Activated CD8-positive, alpha-beta memory T cell treated with anti-CD3 and anti-CD28 coated beads for 48 hours (primary cell): ENCODE measurements at places on chromosomes 5 and 9.

DNA sequence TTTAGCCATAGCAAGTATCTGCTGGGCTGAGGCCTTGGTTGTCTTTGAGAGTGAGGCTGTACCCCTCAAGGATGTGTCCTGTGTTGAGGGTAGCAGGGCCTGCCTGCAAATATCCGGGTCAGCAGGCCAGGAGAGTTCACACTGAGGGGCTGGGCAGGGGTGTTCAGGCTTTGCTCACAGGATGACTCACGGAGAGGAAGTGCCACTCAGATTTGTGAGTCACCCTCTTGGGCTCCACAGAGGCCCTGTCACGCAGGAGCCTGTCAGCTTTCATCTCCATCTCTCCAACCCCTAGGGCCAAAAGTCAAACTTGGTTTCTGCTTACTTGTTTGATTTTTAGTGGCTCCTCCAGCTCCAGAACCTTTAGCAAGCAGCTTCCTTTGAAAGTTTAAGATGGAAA, 211.5 kb downstream of the SEC61B start:
- peak; percentile 27 for DNase-seq

- no peak for DNase-seq
Measured at GRCh38 chr5:178387061-178387855, 154.7 kb upstream of the PHYKPL start.

GRCh38 chr5:55438998-55439397, 95.8 kb downstream of the PLPP1 start:
- DNase-seq: no peak

DNA sequence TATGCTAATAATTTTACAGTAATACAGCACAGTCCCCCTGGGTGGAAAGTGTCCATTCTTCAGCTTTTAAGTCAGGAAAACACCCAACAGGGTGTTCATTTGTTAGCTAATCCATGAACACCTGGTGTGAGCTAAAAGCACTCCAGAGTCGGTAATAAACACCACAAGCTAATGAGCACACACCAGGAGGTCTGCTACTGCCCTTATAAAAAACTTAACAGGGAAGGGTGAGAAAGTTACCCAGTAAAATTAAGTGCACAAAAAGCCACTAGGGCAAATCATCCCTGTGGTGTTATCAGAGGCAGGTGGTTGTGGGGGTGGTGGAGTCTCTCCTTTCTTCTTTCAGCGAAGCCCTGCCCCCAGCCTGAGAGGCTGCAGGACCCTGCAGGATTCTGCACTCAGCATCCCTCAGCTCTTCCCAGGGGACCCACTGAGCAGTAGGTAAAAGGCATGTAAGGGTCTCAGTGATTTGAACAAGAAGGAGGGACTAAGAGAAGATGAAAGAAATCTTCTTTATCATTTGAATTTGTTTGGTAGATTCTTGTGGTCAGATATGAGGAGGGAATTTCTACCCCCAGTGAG, 14.4 kb downstream of the GDNF start:
- no peak for DNase-seq

DNA sequence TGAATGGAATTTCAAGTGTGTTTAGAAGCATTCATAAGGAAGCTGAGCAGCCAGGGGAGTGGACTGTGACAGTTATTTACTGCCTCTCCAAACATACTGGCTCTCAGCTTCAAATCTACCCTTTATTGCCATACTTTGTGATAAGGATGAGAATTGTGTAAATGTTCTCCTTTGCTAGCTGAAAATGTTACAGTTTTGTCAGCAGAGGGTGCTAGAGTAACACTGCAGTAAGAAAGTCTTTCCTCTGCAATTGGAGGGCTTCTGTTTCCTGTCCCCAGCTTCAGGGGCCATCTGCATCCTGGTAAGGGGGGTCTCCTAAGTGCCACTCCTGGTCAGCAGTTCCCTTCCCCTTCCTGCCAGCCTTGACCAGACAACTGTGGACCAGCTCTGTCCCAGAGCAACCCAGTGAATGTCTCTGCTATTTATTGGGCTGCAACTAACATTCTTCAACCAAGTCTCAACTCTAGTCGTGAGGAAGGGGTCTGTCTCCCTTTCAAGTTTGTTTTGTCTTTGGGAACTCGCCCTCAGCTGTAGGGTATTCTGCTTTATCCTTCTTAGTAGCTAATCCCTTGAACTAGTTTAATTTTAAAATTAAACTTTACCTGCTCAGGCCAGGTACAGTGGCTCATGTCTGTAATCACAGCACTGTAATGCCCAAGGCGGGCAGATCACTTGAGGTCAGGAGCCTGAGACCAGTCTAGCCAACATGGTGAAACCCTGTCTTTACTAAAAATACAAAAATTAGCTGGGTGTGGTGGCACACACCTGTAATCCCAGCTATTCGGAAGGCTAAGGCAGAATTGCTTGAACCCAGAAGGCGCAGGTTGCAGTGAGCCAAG, 45.3 kb downstream of the RAPGEF6 start:
- DNase-seq: no peak

- DNase-seq: no peak
Measured at GRCh38 chr5:19886123-19886917, 101.7 kb downstream of the CDH18 start.

DNA sequence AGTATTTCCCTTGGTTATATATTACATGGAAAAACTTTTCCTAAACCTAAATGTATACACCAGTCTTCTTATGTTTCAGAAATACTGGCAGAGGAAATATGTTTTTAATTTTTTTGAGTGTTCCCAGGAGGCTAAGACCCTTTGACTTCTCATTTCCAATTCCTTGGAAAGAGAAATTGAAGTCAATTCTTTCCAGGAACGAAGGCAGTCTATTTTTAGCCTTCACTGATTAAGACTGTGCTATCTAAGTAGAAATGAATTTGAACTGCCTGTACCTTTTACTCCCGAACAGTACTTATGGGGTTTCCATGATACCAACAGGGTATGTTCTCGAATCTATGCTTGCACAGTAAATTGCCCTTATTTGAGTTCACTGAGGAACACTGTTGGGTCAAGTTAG, 340.3 kb upstream of the CD180 start:
- DNase-seq: no peak

DNA sequence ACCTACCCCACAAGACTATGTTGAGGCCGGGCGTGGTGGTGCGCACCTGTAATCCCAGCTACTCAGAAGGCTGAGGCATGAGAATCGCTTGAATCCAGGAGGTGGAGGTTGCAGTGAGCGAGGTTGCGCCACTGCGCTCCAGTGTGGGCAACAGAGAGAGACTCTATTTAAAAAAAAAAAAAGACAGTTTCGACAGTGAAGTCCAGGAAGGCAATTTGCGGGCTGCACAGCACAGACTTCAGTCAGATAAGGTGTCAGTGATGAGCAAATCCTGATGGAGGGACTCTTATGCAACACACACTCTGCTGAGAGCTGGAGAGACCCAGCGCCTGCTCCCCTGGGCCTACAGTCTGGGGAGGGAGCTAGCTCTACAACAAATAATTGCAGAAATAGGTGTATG, 14.2 kb downstream of the CCNJL start:
- no peak for DNase-seq

- DNase-seq: no peak
Measured at GRCh38 chr9:127549218-127549617, 62.9 kb upstream of the STXBP1 start.

DNA sequence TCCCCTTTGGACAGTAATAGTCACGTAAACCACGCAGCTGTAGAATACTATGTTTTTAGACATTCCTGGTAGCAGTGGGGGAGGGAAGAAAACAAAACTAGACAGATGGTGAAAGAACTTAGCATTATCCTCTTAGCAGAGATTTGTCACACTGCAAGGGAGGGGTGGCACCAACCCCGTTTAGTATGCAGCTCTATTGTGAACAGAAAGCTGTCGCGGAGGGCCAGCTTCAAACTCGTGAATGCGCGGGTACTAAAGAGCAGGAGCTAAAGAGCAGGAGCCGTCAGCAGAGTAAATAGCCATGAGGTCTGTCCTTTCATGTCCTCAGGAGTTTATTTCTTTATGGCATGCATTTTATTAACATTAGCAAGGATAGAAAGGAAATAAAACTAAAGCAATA, 141.9 kb upstream of the SLC12A2 start:
- no peak for DNase-seq

GRCh38 chr9:25990376-25990775, 312.1 kb upstream of the TUSC1 start:
- DNase-seq: no peak

- no peak for DNase-seq
Measured at GRCh38 chr5:140042643-140043507, at the start of gene NRG2. Gene NRG2, minus strand, starts transcription at chr5:140043299.

DNA sequence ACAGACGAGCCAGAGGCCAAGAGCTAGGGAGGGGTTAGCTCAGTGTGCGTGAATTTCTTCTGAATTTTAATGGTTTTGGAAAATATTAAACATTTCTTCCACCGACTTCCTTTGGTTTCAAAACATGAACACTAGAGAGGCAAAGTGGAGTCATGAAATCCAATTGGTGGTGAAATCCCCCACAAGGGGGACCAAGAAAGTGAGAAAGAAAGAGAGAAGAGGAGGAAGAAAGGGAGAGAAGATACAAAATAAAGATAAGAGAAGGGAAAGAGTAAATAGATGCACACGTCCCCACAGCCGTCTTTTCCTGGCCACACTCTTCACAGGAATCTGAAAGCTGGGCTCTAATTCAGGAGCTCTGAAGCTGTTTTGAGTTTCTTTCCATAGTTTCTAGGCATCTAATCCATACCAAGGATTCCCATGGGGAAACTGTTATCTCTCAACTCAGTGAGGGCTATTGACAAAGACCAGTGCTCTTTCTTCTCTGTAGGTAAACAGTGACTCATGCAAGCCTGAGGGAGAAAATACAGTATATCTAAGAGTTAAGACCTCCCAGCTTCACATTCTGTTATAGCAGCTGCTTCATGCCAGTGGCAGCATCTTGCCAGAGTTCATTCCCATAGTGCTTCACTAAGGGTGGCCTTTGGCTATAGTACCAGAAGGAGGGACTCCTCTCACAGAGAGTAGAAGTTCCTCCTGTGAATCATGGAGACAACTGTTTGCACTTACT, 115.8 kb upstream of the LIFR start:
- DNase-seq: no peak

- DNase-seq: no peak
Measured at GRCh38 chr5:159286420-159287035, 23.4 kb downstream of the UBLCP1 start.

DNA sequence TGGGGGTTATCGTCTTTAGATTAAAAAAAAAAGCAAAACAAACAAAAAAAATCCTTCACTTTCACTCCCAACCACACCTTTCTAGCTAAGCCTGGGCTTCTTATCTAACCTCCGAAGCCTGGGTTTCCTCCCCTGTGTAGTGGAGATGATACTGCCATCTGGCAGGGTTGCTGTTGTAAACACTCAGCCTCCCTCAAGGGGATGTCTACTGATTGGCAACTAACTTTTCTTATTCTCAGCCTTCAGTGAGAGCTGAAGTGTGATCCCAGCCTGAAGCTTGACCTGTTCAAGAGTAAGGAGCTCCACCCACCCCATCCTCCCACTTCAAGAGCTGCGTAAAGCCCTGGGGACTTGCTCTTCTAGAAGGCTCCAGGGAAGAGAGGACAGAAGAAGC, 21.5 kb upstream of the WWC1 start:
- DNase-seq: no peak
